ENCODE measurements at places on chromosomes 5 and 9.

DNA sequence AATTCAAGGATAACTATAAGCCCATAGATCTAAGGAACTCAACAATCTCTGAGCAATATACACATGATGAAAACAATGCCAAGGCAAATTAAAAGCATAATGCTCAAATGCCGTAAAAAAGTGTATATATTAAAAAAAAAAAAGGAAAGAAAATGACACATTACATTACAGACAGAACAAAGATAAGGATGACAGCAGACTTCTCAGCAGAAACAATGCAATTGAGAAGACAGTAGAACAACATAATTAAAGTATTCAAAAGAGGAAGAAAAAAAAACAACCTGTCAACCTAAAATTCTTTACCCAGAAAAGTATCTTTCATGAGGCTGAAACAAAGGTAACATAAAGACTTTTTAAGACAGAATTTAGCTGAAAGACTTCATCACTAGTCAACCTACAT lies 591.7 kb downstream of the ZNF608 start:
- DNase-seq: no peak

GRCh38 chr5:95241161-95241560 lies 43.7 kb downstream of the MCTP1 start:
- no peak for DNase-seq

GRCh38 chr9:128091144-128091543 lies 23.1 kb downstream of the SLC25A25 start:
- no peak for DNase-seq

GRCh38 chr9:121886759-121887485 lies 206.2 kb downstream of the TTLL11 start:
- no peak for DNase-seq

- DNase-seq: no peak
Observed at GRCh38 chr9:126793686-126794417, 11.0 kb upstream of the ZBTB43 start.

- no peak for DNase-seq
Observed at GRCh38 chr5:152608458-152608857, 203.4 kb upstream of the NMUR2 start.

GRCh38 chr5:90557391-90557790 lies 1.2 kb upstream of the ADGRV1 start:
- no peak for DNase-seq

DNA sequence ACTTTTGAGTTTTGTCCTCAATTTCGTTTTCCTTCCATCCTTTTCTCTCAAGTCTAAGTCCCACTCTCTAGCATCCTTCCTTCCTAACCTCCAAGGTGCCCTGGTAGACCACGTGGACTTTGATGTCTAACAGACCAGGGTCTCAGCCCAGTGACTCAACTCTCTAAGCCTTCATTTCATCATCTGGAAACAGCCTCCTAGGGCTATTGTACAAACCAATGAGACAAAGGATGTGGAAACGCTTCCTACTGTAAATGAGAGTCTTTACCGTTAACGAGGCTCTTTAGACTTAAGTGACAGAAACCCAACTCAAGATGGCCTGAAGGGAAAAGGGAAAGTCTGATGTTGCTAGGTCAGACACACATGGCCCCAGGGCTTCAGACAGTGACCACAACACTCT lies 49.2 kb upstream of the CPLX2 start:
- DNase-seq: no peak

DNA sequence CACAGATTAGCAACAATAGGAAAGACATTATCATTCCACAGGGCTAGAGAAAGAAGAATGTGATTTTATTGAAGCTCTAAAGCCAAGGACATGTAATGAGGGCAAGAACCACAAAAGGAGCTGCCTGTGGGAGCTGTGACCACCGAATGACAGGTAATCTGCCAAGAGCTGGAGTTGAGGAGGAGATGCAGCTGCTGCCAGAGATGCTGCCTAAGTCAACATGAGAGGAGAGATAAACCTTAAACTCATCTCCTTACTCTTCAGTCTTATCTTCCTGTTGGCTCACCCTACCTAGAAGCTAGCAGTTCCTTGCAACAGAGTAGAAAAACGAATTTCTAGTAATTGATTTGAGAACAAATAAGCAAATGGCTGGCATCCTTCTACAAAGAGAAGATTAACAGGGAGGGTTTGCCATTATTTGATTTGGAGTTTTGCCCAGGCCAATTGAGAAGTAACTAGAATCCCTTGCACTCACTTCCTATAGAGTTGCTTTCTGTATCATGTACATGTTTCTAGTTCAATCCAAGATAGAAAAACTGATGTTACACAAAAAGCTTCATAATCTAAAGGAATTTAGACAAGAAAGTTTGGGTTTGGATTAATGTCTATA lies 539.2 kb downstream of the TLE1 start:
- DNase-seq: no peak

DNA sequence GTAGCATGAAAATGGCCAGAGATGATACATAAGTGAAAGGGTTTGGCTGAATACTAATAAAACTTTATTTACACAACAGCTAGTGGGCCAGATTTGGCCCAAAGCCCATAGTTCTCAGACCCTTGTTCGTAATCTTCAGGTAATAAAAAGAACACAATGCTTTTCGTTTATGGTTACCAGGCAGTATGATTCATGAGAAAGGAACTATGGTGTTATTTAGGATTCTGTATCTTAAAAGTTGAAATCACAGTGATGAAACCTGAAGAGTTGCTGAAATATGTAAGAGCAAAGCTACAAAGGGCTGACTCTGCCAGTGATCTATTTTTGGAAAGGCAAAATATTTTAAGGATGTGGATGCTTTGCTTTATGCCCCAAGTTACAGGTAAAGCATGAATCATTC lies 192.7 kb downstream of the SMC2 start:
- DNase-seq: no peak

DNA sequence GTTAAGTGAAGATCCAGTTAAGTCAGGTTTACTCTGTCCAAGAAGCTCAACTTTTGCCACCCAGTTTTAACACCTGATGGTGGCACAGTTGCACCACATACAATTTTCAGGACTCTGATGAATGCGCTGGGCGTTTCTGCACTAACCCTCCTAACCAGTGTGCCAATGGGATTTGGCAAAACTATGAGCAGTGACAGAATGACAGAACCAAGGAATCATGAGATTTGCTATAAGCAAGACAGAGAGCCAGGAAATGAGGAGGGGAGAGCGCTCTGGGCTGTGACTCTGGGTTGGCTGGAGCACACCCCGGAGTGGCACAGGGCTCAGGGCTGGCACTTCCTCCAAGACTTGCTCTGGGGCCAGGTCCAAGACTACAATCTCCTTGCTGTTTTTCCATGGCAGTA lies 84.1 kb downstream of the SH3PXD2B start:
- DNase-seq: no peak

DNA sequence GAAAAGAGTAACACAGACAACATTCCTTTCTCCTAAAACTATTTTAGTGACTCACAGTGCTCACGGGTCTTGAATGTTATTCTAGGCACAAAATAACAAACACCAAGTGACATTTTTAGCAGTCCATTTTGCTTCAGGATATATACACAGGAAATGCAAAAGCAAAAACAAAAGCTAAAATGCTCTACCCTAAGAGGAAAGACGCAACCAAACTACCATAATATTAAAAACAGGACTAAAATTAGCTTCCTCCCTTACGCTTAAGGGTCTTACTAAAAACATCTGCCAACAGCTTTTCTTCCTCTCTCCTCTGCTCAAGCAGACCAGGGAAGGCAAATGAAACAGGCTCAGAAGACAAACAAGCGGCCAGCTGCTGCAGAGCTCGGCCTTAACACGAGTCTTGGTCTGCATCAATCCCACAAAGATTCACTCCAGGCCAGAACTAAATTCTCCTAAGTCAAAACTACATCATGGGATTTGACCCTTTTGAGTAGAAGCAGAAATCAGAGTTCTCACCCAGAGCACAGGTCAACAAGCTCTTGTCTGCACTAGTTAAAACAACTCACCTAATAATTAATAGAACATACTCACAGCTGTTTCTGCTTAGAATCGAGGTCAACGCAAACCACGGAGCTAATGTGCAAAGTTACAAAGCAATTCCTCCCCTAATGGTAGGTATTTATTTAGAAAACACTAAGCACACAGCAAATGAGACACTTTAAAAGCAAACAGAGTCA lies 62.3 kb downstream of the RAPGEF1 start:
- DNase-seq: no peak

DNA sequence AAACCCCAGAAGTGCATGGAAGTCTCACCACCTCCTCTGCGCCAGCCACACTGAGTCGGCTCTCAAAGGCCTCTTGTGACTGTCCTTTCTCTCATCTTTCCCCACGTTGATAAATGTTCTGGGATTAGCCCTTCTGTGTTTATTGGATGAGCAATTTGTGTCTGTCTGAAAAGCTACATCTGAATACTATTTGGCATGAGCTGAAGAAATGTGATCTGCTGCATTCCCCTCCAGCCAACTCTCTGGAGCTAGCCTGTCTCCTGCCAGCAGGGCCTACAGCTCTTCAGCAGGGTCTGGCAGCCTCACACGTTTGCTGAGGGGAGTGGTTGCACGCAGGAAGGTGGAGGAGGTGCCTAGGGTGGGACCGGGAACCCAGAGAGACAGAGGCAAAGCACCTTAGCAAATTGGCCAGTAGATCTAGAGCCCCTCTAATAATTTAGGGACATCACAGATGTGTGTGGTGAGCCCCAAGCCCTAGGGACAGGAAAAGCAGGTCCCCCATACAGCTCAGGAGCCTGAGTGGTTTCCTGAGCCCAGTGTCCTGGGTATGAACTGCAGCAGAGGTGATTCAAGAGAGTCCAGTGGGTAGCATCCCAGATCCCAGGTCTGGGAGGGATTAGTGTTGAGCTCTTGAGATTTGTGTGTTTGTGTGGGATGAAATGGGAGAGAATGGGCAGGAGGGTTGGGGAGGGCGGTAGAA lies 20.5 kb upstream of the B4GALT1 start:
- no peak for DNase-seq

GRCh38 chr9:36797471-36798220 lies 225.0 kb downstream of the MELK start:
- DNase-seq: no peak
